CD4-positive, alpha-beta T cell treated with Interleukin-6 for 4 hours (primary cell): ENCODE measurements at places on chromosomes 1 and 21.

- no peak for DNase-seq
These were observed 68.8 kb upstream of the ARID1A start for GRCh38 chr1:26626994-26627393.

DNA sequence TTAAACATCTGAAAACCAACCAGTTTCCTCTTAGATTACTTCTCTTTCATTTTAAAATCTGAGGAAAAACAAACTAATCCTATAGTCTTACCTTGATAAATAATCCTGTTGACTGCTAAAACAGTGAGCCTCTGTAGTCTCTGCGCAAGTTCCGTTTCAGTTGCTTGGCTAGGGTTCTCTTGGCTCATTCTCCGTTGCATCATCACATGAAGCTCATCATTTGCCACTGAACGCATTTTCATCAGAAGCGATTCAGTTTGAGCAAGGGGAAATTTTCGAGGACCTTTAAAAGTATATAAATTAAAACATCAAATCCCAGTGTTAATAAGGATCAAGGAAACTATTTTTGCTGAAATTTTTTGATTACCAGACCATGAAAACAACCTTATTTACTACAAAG, 96.7 kb upstream of the GNG4 start:
- DNase-seq, result no peak

GRCh38 chr1:219570937-219571336, 42.0 kb downstream of the ZC3H11B start:
- no peak for DNase-seq

DNA sequence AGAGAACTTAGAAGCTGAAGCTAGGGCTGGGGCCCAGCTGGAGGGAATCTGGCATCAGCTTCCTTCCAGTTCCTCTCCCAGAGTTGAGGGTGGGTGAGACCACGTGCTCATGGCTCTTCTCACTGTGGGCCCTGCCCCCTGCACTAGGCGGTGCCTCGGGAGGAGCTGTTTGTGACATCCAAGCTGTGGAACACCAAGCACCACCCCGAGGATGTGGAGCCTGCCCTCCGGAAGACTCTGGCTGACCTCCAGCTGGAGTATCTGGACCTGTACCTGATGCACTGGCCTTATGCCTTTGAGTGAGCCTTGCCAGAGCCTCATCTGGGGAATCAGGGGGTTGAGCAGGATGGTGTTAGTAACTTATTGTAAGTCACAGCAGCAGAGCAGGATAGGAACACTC, 16.1 kb downstream of the AKR1A1 start:
- no peak for DNase-seq

DNA sequence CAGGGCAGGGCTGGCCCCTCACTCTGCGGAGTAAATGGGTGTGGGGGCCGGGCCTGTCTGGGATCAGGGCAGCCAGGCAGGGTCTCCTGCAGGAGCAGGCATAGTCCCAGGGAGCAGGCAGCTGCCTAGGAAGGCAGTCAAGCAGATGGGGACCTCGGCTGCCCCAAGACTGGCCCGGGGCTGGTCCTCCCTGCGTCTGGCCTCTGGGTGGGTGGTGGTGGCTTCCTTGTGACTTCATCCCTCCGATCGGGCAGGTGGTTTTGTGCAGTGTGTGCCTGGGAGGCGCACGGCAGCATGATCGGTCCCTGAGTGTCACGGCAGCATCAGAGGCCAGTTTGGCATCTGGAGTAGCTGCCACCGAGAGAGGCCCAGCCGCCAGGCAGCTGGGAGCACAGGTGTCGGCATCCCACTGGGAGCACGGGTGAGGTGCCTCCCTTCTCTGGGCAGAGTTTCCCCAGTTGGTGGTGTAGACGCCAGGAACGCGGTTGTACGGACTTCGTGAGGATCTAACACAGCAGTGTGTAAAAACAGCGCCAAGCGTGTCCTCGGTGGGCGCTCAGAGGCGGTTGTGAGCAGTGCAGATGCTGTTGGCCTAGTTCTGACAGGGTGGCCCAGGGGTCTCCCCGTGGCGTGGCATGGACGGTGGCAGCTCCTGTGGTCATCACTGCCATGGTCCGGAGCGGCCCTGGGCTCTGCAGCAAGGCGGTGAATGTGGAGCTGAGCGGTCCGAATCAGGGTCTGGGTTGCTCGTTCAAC, 45.9 kb downstream of the PRKCZ start:
- no peak for DNase-seq

- DNase-seq, result no peak
These were observed 245.0 kb downstream of the USH2A start for GRCh38 chr1:216178281-216178680.

- DNase-seq, result peak; percentile 96
These were observed at the start of gene C1orf35 for GRCh38 chr1:228102791-228103620. TSS of gene C1orf35 (minus strand) at chr1:228103325. CDS start at chr1:228103227, 98 bp downstream.

GRCh38 chr1:34681480-34682451, 73.1 kb upstream of the GJB5 start:
- DNase-seq, result peak; percentile 11

DNA sequence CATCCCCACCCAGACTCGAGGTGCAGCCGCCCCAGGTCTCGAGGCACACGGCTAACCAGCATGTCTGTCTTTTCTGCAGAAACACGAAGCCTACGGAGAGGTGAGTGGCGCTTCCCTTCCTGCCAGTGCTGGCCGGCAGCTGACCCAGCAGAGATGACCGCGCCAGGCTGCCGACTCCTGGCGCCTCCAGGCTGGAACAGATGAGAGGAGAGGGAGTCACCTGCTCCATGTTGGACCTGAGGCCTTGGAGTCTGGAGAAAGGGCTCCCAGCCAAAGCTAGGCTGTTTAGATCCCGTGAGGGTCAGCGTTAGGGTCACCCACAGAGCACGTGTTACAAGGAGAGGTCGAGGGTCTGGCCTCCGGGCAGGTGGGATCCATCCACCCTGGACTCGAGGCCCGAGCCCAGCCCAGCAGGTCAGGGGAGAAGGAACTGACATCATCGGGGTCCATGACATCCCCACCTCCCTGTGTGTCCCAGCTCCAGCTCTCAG, 14.9 kb downstream of the COL6A2 start:
- DNase-seq, result no peak

DNA sequence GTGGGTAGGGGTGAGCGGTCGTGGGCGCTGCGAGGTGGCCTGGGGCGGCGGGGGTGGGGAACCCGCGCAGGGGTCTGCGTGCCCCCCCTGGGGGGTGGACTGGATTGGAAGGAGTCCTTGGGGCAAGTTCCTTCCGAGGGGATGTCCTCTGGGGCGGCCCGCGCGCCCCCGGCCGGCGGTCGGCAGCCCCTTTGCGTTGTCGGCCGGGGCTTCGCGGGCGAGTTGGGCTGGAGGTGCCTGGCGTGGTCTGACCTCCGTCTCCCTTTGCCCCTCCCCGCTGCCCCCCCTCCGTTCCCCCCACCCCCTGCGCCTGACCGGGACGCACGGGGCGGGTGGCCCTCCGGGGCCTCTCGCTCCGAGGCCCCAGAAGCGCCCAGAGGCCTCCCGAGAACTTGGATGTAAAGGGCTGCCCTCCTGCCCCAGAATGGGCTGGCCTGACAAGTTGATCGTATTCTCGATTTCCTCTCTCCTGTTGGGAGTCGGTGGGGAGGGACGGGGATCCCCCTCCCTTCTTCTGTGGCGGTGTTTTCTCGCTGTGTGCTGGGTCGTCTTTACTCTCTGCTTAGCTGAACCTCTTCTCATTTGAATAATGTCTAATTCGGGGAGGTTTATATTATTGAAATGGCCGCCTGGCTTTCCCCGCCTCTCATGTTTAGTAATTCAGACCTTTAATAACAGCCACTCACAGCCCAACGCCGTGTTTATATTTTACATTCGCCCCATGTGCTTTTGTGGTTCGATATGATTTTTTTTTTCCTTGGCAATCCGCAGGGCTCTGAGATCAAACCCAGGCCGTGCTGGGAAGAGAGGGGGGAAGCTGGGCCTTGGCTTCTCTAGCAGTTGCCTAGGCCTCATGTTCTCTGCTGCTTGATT, 1.3 kb downstream of the POU2F1 start:
- peak; percentile 70 for DNase-seq

DNA sequence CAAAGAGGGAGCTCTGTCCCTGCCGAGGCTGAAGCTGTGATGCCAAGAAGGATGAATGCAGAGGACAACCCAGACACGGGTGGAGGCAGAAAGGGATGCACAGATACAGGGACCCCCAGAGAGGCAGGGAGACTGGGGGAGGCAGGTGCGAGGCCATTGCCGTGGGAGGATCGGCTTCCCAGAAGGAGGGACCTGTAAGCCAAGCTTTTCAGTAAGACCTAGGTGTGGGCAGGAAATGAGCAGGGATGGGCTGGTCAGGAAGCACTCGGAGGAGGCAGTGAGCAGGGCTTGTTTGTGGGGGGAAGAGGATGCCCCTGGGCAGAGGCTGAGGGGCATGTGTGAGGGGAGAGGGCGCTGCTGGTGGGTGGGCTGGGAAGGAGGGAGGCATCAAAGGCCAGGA, 67.7 kb upstream of the WNT4 start:
- DNase-seq, result no peak

GRCh38 chr1:99643021-99643779, 2.7 kb upstream of the PALMD start:
- DNase-seq, result no peak

DNA sequence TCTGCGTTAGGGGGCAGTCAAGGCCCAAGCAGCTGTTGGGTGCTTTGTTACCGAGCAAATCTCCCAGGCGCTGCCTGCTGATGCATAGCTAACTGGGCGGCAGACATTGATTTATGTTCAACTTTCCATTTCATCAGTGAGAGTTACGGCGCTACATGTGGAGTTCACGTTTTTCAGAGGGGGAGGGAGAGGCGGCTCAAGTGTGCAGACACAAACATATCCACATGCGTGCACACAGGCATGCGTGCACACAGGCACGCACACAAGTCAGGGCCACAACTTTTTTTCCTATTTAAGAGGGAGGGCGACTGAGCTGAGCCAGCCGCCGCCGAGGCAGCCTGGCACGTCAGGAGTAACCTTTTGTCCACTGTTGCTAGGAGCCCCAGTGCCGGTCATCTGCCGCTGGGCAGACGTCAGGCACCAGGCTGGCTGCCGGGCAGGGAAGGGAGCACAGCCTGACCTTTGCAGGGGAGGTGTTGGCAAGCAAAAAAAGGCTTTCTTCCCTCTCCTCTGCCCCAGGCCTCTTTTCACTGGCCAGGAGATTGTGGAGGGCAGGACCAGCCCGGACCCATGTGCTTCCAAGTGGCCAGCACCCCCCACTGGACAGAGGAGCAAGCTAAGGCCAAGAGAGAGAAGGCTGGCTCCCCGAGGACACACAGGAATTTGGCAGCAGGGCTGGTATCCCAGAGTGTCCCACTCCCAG, 73.3 kb downstream of the MRPL37 start:
- no peak for DNase-seq

- no peak for DNase-seq
These were observed 663 bp upstream of the GBP6 start for GRCh38 chr1:89363196-89363595.

DNA sequence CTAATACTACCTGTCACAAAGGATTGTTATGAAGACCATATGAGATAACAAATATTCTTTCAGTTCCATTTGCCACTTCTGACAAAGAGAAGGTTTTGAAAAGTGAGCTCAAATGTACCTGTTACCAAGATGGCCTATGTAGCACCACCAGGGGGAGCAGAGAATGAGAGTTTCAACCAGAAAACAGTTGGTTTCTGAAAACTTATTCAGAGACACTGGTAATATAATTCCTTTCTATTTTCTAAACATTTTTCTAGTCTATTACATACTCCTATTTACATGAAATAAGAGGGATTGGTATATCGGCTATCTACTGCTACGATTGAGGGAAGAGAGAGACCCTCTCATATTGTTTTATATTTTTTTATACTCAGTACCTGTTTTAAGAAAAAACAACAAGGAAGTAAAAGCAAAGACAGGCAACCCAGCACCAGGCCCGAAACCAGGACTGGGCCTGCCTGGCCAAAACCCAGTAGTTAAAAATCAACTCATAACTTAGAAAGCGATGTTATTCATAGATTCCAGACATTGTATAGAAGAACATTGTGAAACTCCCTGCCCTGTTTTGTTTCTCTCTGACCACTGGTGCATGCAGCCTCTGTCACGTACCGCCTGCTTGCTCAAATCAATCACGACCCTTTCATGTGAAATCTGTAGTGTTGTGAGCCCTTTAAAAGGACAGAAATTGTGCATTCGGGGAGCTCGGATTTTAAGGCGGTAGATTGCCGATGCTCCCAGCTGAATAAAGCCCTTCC, 48.3 kb downstream of the IL23R start:
- DNase-seq, result peak; percentile 54

- no peak for DNase-seq
These were observed 33.5 kb upstream of the CLDN14 start for GRCh38 chr21:36513430-36513829.

GRCh38 chr1:98919652-98920051, 85.0 kb downstream of the PLPPR5 start:
- DNase-seq, result no peak

DNA sequence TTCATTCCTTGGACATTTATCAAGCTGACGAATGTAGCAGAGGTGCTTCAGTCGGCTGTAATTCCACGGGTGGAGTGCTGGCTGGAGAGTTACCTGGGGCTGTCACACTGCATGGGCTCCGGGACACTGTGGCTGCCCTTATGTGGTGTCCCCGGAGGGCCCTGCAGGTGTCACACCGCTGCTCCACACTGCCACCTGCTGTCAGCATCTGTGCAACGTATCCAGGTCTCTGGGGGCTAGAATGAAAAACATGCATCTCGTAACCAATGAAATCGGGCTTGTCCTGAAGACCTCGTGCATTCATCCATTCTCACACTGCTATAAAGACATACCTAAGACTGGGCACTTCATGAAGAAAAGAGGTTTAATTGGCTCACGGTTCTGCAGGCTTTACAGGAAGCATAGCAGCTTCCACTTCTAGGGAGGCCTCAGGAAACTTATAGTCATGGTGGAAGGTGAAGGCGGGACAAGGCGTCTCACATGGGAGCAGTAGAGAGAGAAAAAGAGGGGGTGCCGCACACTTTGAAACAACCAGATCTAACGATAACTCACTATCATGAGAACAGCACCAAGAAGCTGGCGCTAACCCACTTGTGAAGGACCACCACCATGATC, 46.7 kb upstream of the PCBP3 start:
- peak; percentile 93 for DNase-seq

DNA sequence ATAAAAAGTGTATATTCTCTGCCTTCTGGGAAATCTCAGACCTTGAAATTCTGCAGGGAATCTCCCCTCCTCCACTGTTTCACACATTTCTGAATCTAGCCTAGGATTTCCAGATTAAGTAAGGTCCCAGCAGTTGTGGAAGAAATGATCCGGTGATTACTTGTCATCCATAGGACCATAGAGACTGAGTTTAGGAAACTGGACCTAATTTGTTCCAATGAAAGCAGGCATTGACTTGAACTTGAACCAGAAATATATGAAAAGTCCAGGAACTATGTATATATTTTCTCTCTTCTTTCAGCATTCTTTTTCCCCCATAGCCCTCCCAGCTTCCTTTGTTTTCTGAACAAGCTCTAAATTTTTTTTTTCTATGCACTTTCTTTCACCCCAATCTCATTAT, 149.5 kb upstream of the SPAG17 start:
- no peak for DNase-seq
